ENCODE measurements at places on chromosomes 4 and X.

DNA sequence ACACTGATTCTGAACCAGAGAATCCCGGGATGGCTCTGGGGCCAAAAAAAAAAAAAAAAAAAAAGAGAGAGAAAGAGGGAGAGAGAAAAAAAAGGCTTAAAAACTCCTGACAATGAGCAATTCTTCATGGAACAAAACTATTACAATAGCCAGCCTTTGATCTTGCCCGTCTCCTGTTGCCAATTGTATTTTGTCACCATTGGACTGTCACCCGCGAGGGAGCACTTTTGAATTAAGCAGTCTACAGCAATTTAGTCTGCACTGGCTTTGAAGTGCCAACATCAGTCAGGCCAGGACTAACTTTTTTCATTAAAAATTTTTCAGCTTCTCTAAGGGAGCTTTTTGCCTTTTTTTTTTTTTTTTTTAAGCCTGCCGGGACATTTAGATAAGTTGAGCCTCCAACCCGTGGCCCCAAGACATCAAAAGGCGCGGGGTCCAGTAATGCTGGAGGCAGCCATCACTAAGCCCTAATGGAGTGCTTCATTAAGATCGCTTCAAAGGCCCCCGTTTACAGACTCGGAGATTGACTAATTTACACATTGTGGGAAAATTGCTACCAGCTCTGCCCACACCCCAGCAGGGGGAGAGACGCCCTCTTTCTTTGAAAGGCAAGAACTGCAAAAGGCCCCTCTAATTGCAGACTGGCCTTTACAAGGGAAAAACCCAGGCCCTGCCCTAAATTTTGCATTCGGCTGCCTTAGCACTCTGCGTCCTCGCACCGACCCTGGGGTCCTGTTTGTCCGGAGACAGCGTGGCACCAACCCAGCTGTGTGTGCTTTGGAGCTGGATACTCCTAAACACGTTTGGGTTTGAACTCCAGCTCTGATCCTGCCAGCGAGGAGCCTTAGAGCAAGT is 98.1 kb upstream of the MSX1 start:
- no peak for DNase-seq

GRCh38 chr4:164948975-164949374 is 28.5 kb downstream of the TRIM61 start:
- DNase-seq = no peak

GRCh38 chrX:18575744-18576143 is 96.2 kb downstream of the RS1 start:
- DNase-seq = no peak

- DNase-seq = peak; percentile 89
Observed at GRCh38 chr4:15784959-15785634, 7.0 kb downstream of the CD38 start.

DNA sequence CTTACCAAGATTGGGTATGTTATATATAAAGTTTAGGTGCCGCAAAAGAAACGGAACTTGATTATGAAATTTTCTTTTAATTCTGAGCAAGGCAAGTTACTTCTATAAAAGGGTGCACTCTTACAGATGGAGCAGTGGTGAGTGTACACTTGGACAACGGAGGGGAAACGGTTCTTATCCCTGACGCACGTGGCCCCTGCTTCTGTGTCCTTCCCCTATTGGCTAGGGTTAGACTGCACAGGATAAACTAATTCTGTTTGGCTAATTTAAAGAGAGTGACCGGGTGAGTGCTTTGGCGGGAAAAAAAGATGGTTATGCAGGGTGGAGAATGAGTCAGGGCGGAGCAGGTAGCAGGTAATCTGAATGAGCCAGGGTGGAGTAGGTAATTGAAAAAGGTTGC is 149.5 kb downstream of the GC start:
- no peak for DNase-seq

DNA sequence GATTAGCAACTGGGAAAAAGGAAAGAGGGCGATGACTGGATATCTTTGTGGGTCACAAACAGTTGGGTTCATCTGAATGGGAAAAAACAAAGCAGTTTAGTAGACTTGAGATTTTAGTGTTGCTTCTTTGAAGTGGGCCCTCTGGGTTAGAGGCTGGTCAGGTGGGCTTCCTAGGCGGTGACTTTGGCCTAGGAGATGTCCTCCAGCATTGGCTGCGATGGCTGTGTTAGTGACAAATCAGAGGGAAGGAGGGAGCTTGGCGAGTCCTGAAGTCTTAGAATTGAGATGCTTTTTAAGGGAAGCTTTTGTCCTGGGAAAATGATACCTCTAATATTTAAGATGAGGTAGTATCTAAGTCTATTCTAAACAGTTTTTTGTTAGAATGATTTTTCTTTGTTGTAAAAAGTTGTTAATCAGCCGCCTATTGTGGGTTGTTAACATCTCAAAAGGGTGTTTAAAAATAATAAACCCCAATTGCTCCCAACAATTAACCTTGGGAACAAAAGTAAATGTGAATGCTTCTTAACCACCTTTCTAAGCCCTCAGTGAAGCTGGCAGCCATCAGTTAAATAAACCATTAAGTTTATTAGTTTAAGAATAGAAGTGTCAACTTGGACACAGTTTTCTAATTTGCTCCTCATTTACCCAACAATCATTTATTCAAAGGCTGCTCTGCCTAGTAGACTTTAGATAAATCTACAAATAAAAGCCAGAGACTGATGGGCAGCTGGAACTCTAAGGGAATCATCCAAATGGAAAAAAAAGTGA is 31.7 kb downstream of the DLG3 start:
- no peak for DNase-seq

- no peak for DNase-seq
Observed at GRCh38 chr4:105677709-105678108, 30.8 kb downstream of the INTS12 start.

DNA sequence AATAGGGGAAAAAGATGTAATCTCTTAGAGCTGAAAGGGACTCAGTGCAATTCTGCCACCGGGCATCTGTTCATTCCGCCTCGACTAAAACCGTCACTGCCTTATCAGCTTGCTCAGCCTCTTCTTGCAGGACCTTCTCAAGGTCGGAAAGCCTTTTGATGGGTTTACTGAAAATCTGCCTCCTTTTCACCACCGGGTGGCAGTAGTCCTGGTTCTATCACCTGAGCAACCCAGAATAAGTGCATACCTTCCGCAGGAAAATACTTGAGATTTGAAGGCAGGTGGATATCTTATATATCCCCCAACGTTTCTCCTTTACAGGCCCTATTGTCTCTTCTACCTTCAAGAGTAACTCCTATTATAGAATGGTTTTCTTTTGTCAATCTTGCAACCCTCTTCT is 103.4 kb upstream of the PAK3 start:
- DNase-seq = peak; percentile 11

DNA sequence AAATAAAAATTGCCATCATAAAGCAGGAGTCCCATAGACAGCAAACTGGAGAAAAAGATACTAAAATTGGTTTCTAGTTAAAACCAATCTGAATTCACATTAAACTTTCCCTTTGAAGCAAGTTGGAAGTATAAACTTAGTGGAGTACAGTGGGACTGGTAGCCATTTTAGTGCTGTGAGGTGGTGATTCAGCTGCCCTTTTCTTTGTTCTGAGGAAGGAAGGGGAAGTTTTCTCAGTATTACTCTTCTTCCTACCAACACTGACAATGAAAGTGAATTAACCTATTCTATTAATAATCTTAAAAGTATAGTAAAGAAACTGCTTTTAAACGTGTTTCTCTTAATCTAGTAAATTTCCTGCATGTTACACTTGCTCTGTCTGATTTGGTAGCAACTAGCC is 36.7 kb downstream of the SLC9A6 start:
- no peak for DNase-seq

GRCh38 chr4:21780148-21780547 is 168.4 kb downstream of the KCNIP4 start:
- no peak for DNase-seq

- DNase-seq = peak; percentile 71
Observed at GRCh38 chr4:67935888-67936287, 27.4 kb downstream of the TMPRSS11A start.

GRCh38 chr4:165319030-165319429 is 8.4 kb upstream of the MSMO1 start:
- no peak for DNase-seq

GRCh38 chr4:150384249-150384648 is 197.7 kb upstream of the MAB21L2 start:
- DNase-seq = no peak

GRCh38 chrX:130884627-130885026 is 18.4 kb downstream of the ENOX2 start:
- no peak for DNase-seq

- no peak for DNase-seq
Observed at GRCh38 chrX:115192244-115192700, 3.1 kb downstream of the RBMXL3 start.

- no peak for DNase-seq
Observed at GRCh38 chr4:26709246-26709645, 125.4 kb downstream of the TBC1D19 start.

DNA sequence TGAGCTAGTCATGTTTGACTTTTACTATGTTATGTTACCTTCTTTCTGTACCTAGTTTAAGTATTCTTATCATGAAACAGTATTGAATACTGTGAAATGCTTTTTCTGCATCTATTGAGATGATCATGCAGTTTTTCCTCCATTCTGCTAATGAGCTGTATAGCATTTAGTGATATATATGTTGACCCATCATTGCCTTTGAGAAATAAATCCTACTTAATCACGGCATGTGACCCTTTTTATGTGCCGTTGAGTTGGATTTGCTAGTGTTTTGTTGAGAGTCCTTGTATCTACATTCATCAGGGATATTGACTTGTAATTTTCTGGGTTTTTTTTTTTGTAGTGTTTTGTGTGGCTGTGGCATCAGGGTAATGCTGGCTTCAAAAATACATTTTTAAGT is 537.7 kb upstream of the AADAT start:
- no peak for DNase-seq

GRCh38 chrX:88437563-88437962 is 309.5 kb upstream of the CPXCR1 start:
- no peak for DNase-seq

DNA sequence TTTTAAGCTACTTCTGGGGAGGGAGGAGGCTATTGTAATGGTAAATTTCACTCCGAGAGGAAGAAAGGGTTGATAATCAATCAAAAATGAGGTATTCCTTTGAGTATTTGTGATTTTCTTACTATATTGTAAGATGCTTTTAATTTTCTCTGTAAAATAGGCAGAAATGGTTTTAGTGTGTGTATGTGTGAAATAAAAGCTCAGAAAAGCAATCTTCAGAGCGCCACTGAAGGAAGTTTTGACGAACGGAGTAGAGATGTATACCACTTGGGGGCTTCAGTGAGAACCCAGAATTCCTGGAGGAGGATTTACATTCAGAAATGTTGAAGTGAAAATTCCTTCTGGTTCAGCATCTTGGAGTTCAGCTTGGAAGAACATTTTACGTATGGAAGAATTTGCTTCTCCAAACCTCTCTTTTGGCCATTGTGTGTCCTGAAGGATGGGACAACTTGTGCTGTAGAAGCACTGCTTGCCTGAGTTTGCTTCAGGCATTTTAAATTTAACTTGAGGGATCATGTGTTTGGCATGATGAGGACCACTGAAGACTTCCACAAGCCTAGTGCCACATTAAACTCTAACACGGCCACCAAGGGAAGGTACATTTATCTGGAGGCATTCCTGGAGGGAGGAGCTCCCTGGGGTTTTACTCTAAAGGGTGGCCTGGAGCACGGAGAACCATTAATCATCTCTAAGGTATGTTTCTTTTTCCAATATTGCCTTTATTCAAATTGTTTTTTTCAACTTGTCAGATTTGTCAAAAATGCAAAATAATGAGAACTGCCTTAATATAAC is 695 bp downstream of the SHROOM3 start:
- no peak for DNase-seq

DNA sequence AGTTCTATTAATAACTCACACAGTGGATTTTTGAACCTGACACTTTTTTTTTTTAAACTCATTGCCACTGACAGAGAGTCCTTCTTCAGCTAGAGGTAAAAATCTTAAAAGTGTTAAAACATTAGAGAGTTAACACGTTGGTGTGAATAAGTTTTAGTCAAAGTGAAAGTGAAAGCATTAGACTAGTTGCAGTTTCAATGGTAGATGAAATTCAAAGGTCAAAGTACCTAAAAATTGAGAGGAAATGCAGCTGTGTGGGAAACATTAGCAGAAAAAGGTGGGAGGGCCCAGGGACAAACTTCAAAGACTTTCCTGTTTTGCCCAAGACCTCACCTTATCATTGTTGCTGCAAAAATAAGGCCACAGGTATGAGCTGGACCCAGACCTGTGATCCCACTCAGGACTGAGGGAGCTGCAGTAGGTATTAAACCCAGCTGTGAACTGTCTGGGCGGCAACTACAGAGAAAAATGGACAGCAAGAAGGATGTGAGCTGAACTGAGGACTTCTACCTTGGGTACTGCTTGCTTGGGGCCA is 17.6 kb upstream of the GABRA4 start:
- DNase-seq = peak; percentile 7
